ENCODE measurements at places on chromosomes 1 and 21.

DNA sequence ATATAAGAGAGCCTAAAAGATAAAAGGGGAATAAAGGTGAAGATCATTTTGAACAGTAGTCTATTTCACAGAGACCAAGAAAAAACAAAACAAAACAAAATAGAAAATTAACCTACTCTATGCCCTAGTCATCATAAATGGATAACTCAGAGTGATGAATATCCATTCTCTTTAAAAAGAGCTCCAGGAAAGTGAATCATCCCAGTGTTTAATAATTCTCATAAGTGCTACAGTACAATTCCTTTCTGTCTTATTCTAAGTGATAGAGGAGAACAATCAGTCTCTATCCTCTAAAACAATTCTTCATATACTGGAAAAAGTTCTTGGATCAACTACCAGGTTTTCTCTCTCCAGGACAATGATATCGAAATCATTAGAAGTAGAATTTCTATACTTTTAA is 45.8 kb downstream of the GDAP2 start:
- DNase-seq = no peak

DNA sequence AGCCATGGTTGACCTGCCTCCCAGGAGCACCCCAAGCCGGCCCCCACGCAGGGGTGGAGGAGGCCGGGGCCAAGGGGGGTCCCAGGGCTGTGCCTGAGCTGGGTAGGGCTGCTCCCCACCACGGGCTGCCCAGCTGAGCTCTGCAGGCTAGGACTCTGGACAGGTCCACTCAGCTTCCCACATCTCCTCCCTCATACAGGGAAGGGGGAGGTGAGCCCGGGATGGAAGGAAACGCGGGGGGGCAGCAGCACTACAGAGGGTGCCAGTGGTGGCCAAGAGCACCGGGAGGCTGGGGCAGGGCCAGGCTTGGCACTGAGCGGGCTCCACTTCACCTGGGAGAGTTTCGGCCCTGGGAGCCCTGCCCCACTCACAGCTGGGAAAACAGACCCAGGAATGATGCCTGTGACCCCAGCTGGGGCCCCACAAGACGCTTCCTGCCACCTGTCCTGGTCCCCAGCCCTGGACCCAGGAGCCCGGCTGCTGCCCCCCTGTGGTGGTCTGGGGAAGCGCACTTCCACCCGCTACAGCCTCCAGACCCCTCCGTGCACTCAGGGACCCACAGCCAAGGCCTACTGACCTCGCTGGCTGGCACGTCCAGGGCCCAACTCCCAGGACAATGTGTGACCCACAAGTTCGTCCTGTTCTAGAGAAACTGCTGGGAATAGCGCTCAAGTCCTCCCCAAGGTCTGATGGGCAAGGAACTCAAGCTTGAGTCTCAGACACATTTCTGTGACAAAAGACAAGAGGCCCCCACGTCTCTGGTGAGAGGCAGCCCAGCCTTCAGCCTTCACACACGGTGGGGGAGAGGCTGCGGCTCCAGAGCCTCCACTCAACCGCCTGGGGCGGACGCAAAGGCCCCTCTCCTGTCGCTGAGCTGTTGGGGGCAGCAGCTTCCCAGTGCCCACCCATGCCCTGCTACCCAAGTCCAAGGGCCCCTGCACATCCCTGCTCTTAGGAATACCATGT is 3.0 kb downstream of the AURKAIP1 start:
- DNase-seq = peak; percentile 79

GRCh38 chr1:44371206-44371605 is 16.1 kb upstream of the ERI3 start:
- DNase-seq = no peak

- no peak for DNase-seq
These were observed 24.9 kb upstream of the TADA1 start for GRCh38 chr1:166900987-166901386.

DNA sequence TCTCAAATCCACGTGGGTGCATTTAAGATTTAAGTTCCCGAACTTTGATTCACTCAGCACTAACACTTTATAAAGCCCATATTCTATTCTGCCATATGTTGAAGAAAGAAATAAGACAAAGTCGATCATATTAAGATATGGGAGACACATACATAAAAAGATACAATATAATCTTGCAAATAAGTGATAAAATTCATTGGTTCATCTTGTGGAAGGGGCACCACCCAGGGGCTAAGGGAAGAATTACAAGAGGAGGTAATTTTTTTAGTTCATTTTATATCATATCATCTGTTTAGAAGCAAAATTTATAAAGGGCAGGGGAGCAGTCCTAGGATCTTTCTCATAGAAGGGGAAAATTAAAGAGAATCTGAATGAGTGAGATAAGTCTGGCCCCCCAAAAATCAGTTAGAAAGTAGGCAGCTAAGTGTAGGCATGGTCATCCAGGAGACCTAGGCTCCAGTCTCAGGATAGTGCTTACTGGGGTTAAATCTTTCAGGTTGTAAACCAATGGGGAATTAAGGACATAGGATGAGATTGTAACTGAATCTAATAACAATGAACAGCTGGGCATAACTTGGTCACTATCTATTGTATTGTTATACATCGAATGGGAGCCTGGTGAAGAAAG is 124.2 kb upstream of the L1TD1 start:
- peak; percentile 10 for DNase-seq

DNA sequence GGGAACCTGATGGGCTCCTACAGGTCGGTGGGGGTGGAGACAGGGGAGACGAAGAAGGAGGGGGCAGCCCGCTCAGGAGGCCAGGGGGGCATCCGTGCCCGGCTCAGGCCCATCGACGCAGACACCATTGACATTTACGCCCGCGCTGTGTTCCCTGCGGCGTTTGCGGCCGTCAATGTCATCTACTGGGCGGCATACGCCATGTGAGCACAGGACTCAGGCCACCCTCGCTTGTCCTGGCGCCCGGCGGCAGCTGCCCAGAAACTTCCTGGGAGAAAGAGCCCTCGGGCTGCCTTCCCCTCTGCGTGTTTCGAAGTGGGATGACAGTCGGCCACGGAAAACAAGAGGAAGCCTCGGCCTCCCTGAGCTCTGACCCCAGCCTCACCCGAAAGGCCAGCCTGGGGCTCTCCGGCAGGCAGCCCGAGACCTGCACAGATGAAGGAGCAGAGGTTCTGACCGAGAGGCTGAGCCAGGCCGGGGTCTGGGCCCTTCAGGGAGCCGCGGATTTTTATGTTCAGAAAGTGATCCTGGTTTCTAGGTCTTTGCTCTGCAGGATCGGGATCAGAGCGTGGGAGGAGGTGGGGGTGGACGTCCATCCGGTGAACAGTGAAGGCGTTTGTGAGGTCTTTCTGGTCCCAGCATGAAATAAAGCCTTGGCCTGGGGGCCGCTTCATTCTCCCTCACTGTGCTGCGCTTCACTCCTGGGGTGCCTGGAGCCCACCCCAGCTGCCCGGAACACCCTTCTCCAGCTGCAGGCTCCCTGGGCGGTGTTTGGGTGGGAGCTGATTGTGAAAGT is 11.1 kb downstream of the GABRD start:
- no peak for DNase-seq

DNA sequence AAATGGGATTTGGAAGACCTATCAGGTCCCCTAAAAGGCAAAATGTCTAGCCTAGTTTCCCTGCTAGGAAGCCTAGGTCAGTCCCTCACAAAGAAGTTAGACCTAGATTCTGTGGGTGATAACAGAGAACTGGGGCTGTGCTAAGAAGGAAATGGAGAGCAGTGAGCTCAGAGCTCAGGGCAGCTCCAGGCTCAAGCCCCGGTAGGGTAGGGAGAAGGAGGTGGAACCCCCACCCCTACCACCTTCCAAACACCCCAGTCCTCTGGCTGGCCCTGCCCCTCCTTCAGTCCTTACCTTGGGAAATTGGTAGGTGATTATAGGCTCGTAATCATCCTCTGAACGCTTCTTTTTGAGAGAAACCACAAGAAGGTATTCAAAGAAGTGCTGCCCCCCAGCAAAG is 1.1 kb downstream of the DENND2D start:
- no peak for DNase-seq
